HS-5 (cell line): ENCODE measurements at places on chromosomes 6 and 20.

- DNase-seq: no peak
Measured at GRCh38 chr20:18728870-18729224, 84.7 kb upstream of the SCP2D1 start.

DNA sequence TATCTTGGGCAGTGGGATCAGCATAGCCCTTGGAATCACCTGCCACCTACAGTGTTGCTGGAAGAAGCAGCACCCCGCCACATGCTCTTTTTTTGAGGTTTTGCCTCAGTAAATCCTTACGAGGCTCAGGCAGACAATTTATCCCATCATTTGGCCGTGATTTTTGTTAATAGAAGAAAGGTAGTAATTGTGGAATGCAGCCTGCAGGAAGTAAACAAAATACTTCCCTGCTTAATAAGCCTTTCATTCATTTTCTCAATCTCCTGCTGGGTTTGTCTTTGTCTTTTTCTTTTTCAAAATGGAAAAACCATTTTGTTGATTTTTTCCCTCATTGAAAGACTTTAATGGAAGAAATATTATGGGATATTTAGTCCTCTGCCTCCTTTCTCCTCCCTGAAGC lies 93.7 kb upstream of the CD83 start:
- no peak for DNase-seq

GRCh38 chr6:26249707-26249956 lies 115.4 kb upstream of the BTN3A2 start:
- DNase-seq: no peak

- no peak for DNase-seq
Measured at GRCh38 chr6:29745855-29746449, 22.7 kb downstream of the HLA-F start.

DNA sequence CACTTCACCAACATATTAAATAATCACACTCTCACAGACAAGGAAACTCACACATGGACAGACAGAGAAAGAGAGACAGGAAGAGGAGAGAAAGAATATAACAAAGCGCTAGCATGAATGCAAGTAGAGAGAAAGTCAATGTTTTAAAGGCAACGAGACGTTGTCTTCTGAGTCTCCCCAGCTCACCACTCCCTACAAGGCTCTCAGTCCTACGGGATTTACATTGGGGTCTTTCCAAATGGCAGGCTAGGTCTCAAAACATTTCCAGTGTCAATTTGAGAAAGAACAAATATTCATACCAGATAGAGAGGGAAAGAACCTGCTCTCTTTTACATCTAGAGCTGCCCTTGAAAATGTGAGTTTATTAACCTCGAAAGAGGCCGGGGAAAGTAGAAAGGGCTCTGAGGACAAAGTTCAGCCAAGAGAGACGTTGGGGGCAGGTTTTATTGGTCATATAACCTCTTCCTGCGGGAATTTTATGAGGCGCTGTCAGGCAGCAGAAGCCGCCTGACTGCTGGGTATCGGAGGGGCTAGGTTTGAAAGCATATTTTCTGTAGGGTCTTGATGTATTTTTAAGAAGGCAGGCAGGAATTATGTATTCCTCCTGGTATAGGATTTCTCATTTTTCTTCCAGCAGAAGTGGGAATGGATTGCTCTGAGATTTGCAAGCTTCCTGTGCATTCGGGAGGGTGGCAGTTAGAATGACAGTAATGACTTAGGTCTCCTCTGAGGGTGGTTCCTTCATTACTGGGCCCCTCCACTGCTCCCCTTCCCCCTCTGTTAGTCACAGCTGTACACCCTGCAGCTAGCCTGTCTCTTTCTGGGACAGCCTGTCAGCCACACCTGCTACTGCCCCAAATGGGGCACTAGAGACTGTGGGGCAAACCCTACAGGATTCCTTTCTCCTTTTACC lies 34.4 kb upstream of the KIF16B start:
- DNase-seq: no peak

DNA sequence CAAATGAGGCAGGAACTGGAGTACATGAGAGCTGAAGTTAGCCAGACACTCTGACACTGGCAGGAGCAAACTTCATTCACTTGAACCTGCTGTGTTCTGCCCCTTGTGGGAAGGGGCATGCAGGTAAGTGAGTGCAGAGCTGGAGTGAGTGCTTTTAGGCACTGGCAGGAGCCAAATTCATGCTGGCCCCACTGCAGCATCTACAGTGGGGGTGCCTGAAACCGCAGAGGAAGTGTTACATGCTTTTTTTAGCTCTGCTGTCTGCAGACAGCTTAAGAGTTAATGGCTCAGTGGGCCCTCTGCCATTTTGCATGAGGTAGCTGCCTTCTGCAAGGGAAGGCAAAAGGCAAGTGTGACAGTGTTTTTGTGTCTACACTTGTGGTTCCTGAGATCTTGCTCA lies 167.9 kb upstream of the SYNCRIP start:
- DNase-seq: no peak

GRCh38 chr20:59002874-59003399 lies 4.1 kb downstream of the CTSZ start:
- DNase-seq: no peak

DNA sequence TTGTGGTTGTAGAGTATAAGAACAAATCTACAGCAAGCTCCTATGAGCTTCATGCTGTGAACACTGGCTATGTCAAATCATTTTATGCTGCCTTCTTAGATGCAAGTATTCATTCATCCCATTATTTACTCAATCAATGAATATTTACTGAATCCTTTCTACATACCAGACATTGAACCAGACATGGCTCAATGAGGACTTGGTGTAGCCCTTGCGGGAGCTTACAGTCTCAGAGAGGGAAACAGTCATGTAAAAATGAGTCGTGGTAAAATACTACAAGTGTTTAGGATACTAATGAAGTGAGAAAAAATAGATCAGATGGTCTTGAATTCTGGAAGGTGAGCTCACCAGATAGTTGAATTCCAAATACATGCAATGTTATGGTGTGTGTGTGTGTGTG lies 44.8 kb upstream of the ENPP1 start:
- DNase-seq: no peak

DNA sequence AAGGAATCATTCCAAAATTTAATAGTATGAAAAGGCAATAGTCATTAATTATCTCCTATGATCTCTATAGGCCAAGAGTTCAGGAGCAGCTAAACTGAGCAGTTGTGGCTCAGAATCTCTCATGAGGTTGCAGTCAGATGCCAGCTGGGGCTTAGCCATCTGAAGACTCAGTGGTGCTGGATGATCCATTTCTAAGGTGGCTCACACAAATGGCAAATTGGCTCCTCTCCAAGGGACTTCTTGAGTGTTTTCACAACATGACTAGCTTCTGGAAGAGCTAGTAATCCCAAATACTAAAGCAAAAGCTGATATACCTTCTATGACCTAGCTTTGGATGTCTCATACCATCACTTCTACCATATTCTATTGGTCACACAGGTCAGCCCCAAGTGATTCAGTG lies 104.2 kb downstream of the HAO1 start:
- no peak for DNase-seq

- DNase-seq: no peak
Measured at GRCh38 chr6:90074161-90074850, 180.0 kb downstream of the GJA10 start.

- DNase-seq: no peak
Measured at GRCh38 chr20:63861981-63862901, 943 bp downstream of the ABHD16B start.

GRCh38 chr6:3361312-3362037 lies 95.4 kb downstream of the SLC22A23 start:
- no peak for DNase-seq

DNA sequence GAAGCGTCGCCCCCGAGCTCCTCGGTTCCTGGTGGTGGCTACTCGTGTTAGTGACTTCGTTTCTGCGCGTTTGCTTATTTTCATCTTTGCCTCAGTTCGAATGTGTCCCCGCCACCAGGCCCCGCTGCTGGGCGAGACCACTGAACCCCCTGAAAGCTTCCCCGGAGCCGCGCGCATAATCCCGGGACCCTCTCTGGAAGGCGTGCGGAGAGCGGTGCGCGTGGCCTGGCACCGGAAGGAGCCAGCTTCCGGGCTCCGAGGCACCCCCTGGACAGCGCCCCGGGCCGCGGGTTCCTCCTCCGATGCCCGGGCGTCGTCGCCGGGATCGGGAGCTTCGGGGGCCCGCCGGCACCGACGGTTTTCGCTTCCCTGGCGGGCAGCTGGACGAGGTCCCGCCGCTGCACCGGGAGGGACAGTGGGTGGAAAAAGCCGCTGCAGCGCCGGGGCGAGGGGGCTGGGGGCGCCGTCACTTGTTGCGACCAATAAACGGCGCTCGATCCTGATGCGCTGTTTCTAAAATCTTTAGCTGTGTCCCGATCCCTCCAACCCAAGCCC lies 643 bp upstream of the SLC35D3 start:
- DNase-seq: no peak

- DNase-seq: no peak
Measured at GRCh38 chr6:18596531-18596835, 209.3 kb downstream of the RNF144B start.

DNA sequence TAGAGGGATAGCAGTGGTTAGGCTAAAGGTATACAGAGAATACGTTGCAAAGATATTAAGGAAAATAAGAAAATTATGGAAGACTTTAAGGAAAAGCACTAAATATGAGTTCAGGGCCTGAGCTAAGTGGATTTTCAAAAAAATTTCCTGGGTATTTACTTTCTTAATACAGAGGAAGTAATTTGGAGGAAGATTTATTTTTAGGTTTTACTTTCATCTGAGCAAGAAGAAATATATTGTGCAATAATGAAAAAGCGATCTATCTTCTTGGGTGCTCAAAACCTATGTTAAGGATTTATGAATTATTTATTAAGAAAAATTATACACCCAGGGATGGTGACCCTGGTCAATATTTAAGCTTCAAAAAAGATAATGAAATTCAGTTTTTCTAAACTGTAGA lies 224.7 kb downstream of the PLCB1 start:
- DNase-seq: no peak

DNA sequence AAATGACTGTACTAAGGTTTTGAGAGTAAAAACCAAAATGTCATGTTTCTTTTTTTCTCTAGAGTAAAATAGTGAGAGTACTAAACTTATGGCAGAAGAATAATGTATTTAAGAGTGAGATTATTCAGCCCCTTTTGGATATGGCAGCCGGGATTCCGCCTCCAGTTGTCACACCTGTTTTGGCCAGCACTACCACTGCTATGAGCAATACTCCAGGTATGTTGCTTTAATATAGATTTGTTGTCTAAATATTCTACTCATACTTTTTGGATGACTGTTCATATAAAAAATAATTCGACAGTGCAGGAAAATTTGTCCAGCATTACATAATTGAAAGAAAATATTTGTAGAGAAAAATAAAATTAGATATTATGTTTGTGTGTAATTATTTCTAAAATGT lies 59.5 kb downstream of the SCAF8 start:
- peak; percentile 15 for DNase-seq

DNA sequence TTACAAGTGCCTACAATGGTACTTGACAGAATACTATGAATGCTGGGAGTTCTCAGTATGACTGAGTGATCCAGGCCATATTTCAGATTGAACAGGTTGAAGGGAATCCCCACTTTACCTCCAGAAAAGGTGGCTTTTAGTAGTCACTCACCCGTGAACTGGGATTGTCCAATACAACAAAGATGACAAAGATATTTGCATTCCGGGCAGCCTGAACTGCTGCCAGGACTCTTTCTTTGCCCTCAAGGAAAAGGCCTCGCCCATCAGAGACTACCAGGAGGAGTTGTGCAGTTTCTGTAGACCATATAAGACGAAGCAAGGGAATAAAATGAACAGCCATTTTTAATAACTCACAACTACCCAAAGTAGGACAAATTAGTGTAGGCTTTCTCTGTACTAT lies 6.3 kb upstream of the LYRM2 start:
- DNase-seq: no peak

DNA sequence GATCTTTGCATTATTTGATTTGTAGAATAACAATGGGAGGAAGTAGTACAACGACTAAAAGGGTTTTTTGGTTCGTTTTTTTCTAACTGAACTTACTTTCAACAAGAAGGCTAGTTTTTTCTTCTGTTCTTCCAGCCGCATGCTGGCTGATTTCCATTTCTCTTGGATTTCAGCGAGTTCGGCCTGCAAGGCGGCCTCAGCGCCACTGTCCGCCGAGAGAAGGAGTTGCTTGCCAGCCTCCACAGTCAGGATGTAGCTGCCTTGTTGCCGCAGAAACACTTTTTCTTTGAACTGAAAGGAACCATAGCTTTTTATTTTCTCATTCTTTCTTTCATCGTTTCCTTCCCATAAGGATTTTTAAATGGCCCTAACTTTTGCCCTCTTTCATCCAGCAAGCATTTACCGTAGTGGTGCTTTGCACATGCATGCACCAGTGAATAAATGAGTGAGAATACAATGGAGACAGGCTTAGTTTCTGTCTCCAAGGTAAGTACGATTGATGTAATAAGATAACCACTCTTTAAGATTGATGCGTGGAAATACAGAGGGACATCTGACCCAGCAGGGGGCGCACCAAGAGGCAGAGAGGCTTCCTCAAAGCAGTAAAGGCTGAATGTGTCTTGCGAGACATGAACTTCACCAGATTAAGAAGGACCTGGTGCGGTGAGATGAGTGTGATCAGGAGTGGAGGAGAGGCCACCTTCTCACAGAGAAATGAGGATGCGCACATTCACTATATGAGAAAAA lies 398.8 kb downstream of the ESR1 start:
- DNase-seq: no peak

DNA sequence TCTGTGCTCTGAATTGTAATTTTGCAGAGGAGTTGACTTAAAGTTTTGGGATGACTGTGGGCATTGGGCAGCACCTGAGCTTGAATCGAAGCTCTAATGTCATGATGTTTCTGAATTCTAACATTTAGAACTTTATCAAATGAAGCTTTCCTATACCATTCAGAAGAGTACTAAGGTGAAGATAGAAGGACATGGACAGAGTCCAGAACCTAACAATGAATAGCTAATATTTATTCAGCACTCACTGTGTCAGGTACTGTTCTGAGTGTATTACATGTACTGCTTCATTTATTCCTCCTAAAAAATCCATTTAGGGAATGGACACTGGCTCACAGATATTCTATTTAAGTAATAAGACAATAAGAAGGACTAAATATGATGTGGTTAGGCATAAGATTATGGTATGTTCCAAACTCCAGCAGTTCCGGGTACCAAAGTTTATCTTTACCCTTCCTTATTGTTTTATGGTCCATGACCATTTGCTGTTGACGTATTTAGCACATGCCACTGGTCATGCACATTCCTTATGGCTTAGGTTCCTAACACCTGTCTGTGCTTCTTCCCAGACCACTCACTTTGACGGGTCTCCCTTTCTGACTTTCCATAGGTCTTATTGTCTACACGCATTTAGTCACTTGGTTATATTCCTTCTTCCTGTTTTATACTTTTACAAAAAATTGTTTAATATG lies 20.3 kb downstream of the BCKDHB start:
- no peak for DNase-seq

DNA sequence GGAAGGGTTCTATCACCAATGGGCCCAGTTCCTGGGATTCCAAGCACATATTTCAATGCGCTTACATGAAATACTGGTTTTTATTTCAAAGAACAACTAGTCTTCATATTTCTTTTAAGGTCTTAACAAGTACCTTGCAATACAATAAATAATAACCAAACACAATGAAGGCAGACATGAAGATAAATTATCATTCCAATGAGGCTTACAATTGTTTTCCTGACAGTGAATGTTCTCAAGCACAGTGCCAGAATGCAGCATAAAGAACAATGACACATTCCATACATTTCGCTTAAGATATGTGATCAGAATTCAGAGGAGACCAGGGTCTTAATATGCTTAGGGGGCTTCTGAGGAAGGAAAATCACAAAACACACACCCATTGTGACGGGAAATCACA lies 26.3 kb downstream of the RAMACL start:
- no peak for DNase-seq
